ENCODE measurements at places on chromosomes 5 and 9. TPM values are rescaled to one million over a fixed set of nuclear protein-coding genes. Genes with fewer than 3 reads are reported as not detected.

KLHL9 gene
- 17.8 TPM for total RNA-seq

SLC4A9 gene
- total RNA-seq, result 0.22 TPM

SH3RF2 gene
- 1.6 TPM for total RNA-seq

GNA14 gene
- 4.8 TPM for total RNA-seq

CEMIP2 gene
- total RNA-seq, result 108 TPM

DNA sequence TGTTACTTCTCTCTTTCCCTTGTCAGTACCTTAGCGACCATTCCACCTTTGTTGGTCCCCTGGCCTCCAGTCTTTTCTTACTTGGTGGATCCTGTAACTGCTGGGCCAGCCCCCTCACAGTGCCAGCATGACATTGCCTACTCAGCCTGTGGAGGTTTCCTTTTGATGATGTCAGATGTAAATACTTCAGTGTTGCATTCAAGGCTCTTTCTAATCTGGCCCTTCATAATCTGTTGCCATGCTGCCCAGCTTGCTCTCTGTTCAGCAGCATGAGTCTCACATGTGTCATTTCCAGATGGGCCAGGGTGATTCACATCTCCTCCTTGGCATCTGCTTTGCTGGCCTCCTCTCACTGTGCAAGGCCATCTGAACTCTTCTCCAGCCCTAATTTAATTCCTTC lies 57.1 kb downstream of the MAST4 start:
- no peak for DNase-seq

DNA sequence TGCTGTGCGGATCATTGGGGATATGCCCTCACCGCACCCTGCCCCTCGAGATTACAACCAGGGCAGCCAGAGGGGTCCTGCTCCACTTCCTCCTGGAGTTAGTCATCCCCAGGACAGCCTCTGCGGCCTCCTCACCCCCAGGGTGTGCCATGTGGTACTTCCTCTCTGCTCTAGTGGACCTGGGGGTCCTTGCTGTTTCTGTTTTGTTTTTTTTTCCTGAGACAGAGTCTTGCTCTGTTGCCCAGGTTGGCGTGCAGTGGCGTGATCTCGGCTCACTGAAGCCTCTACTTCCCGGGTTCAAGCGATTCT lies 5.2 kb upstream of the FCN1 start:
- DNase-seq, result peak; percentile 79

- DNase-seq, result peak; percentile 96
Observed at GRCh38 chr9:131739959-131740648, at the start of gene RAPGEF1. Gene RAPGEF1 (minus strand): TSS chr9:131740076. CDS start chr9:131739830, 246 bp downstream.

FOXD4 gene
- total RNA-seq, result 0.32 TPM

DNA sequence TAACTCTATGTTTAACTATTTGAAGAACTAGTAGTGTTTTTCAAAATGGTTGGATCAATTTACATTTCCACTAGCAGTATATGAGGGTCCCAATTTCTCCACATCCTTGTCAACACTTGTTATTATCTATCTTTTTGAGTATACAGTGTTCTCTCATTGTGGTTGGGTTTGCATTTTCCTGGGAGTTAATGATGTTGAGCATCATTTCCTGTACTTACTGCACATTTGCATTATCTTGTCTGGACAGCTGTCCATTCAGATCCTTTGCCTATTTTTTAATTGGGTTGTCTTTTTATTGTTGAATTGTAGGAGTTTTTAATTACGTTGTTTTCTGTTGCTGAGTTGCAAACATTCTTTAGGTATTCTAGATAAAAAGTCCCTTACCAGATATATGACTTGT lies 103.4 kb upstream of the LRRTM2 start:
- DNase-seq, result no peak

DNA sequence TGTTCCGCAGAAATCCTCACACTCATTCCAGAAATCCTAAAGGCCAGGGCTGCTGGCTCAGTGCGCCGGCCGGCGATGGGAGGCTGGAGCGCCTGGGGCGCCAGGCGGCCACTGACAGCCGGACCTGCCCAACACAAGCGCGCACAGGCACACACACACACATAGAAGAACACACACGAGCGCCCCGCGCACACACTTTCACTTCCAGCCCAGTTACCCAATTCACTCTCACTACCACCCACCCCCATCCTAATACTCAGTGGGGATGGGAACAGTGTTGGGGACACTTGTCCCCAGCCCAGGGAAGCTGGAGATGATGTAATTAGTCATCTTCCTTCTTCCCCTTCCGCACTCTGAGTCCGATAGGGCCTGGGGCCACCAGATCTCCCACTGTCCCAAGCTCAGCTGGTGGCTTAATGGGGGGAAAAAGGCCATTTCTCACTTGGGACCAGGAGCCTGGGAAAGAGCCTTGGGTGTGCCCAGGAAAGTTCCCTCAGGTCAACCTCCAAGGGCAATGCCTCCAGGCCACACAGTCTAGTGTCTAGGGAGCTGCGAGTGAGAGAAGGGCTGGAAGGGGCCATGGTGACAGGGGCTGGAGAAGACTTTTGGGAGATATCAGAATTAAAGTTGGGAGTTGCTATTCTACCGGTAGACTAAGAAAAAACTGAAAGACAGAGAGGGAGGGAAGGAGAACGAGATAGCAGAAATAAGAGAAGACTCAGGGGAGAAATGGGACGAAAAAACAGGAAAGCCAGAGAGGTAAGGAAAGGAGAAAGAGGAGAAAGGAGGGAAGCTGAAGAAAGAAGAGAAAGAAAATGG lies 1.7 kb downstream of the EBF1 start:
- DNase-seq, result no peak

GRCh38 chr9:37927132-37927531 lies 23.2 kb upstream of the SLC25A51 start:
- DNase-seq, result no peak

DNA sequence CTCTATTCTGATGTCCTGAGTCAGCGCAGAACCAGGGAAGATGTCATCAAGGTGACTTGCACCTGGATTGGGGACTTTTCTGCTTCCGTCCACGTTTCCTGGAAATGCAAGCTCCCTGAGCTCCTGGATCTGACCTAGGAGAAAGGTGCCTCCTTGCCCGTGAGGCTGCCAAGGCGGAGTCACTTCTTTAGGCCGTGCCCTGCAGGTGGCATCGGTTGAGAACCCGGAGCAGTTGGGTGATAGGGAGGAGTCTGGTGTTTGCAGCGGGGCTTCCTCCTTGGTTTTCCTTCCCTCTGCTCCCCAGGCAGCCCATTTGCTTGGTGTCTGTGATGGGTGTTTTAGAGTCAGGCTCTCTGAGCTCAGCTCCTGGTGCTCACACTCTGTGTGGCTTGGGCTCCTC lies 15.2 kb downstream of the NANS start:
- no peak for DNase-seq

GRCh38 chr5:14296533-14297331 lies 153.6 kb downstream of the TRIO start:
- DNase-seq, result no peak

- no peak for DNase-seq
Observed at GRCh38 chr5:58466939-58467338, 7.1 kb upstream of the PLK2 start.

All from mesenteric fat pad (tissue), 1 donor.